ENCODE measurements at places on chromosomes 3 and 15.
A peak's percentile ranks its signal among the peaks of the same experiment; 100 is the strongest.

DNA sequence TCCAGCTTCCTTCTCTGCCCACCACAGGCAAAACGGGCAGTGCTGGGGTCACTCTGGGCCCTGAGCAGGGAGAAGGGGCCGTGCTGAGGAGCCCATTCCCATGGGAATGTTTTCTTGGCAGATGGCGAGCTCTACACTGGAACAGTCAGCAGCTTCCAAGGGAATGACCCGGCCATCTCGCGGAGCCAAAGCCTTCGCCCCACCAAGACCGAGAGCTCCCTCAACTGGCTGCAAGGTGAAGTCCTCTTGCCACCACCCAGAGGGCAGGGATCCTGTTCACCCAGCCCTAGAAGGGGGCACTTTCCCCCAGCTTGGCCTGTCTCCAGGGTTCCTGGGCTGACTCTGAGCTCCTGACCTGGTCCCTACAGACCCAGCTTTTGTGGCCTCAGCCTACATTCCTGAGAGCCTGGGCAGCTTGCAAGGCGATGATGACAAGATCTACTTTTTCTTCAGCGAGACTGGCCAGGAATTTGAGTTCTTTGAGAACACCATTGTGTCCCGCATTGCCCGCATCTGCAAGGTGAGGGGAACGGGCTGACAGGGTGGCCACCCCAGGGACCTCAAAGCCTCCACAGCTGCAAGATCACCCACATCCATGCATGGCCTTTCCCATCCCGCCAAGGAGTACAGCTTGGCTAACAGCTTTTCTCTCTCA, 12.4 kb downstream of the CIB1 start:
- DNase-seq = peak; percentile 24

DNA sequence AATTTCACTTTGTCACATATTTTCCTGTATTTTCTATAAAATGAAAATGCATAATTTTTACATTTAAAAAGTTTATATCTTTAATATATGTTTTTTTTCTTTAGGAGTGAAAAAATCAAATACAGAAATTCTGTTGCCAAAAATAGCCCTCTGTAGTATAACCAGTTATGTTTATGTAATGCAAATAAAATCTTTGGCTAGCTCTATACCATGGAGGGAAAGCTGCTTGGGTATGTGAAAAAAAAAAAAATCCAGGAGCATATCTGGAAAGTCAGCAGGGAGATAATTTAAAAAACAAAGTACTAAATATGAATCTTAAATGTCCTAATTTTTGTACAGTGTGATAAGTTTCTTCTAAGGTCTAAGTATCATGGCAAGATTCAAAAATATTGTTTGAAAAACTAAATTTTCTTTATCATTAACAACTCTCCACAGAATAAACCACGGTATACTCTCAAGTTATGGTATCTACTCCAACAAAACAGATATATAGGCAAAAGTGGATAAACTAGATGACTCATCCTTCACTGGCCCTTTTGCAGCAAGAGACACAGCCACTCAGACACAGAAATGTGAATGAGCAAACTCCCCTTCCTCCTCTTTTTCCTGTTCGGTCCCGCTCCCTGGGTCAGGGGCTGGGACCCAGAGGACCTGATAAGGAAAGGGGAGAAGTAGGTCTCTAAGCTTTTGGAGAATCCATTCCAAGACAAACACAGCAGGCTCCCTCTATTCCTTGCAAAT, 66.6 kb downstream of the PDZRN3 start:
- DNase-seq = no peak

DNA sequence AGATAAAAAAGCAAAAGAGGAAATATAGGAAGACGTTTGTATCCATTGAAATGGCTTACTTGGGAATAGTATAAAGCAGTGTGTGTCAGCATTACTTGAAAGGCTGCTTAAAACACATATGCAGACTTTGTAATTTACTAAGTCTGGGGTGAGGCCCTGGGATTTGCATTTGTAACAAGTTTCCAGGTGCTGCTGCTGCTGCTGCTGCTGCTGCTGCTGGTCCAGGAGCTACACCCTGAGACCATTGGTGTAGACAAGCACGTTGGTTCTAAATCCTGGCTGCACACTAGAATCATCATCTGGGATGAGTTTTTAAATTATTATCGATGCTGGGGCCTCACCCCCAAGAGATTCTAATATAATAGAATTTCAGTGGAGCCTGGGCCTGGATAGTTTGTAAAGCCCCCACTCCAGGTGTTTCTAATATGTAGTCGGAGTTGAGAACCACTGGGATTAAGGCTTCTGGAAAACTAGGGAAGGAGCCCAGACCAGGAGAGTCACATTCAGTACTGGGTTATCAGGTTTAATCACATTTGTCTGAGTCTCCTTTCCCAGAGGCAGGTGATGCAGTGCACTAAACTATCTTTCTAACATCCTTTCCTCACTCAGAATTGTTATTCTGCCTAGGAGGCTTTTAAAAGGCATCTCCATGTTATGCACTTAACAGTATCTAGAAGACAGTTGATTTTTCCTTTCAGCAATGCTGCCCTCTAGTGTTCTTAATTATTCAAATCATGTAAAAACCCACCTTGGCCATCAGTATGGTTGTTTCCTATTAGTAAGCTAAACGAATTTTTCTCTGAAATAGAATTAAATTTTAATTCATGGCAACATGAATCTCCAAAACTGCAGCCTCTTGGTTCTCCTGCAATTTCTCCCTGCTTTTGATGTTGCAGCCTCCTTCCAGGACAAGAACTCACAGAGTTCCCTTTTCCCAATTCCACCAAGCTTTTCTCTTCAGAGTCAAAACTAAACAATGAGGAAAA, 45.4 kb downstream of the SSR3 start:
- DNase-seq = no peak

GRCh38 chr3:31025541-31025940, 131.1 kb upstream of the GADL1 start:
- no peak for DNase-seq

- DNase-seq = no peak
These were observed 80.1 kb downstream of the SATB1 start for GRCh38 chr3:18345015-18345367.

DNA sequence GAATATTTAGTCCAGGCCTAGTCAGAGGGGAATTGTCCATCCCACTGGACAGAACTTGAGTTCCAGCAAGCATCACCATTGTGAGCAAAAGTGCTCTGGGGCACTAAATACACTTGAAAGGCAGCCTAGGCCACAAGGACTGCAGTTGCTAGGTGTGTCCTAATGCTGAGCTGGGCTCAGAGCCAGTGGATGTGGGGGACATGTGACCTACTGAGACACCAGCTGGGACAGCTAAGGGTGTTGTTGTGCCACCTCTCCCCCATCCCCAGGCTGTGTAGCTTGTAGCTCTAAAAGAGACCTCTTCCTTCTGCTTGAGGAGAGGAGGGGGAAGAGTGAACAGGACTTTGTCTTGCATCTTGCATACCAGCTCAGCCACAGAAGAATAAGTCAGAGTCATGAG, 120.9 kb downstream of the DTWD1 start:
- no peak for DNase-seq

DNA sequence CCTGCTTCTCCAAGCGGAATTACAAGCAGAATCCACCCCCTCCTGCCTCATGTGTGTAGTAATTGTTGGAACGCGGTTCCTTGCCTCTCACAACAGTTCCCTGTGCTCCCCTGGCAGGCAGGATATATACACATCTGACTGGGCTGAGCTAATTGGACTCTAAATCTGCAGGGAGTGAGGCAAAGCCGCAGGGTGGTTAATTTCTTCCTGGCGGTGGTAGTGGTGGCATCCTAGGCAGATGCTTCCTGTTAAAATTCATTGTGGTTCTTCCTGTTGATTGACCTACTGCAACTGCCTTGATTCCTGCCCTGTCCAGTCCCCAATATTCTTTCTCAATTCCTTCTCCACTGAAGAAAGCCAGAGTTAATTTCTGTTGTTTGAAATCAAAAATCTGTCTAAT, 202.9 kb upstream of the PROK2 start:
- DNase-seq = no peak

DNA sequence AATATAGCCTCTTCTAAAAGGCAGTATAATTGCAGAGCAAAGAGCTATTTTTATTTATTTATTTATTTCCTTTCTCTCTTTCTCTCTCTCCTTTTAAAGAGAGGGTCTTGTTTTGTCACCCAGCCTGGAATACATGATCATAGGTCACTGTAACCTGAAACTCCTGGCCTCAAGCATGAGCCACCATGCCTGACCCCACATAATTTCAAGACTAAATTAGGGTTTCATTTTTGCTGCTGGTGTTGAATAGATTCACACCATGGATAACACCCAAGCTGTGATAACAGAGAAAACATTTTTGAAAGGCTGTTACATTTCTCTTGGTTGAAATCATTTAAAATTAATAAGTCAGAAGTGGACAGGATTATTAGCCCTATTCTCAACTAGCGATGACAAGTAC, 131.6 kb downstream of the LEKR1 start:
- no peak for DNase-seq

GRCh38 chr3:174651951-174652350, 207.2 kb upstream of the NAALADL2 start:
- DNase-seq = no peak

GRCh38 chr3:99509224-99509623, 129.2 kb upstream of the COL8A1 start:
- DNase-seq = no peak

GRCh38 chr3:177257006-177257405, 59.7 kb upstream of the TBL1XR1 start:
- DNase-seq = no peak

DNA sequence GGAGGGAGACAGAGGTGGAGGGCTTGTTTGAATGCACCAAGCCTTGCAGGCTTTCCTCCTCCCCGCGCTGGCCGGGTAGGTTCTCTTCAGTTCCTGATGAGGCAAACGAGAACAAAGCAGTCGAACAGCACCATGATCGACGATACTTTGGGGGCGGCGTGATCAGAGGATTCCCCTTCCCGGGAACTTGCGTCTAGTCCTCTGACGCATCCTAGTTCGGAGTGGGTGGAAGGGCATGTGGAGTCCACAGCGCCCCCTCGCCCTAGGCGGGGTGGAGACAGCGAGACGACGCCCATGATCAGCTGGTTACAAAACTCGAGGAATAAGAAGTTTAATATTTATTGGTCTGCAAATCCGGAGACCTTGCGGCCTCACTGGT, 452 bp upstream of the SV2B start:
- no peak for DNase-seq

DNA sequence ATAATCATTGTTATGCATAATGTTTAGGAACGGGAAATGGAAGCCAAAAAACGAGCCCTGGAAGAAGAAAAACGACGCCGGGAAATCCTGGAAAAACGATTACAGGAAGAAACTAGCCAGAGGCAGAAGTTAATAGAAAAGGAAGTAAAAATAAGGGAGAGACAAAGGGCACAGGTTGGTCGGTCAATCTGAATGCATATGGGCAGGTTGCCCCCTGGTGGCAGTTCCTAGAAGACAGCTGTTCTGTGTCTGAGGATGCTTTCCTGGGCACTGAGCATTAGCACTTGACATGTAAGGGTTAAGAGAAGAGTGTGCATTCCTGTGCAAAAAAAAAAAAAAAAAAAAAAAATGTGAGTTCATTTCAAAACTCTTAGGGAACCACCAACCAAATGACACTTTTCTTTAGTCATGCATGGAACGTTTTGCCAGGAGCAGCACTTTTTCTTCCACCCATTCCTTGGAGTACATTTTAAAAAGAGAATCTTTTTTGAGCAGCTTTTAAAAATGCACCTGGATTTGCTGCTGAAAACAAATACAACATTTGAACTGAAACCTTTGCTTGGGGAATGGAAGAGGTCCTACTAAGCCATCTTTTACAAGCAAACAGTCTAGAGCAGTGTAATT, 11.1 kb upstream of the ABHD10 start:
- peak; percentile 74 for DNase-seq

- DNase-seq = no peak
These were observed 42.9 kb downstream of the TNFAIP8L3 start for GRCh38 chr15:51051776-51052175.

DNA sequence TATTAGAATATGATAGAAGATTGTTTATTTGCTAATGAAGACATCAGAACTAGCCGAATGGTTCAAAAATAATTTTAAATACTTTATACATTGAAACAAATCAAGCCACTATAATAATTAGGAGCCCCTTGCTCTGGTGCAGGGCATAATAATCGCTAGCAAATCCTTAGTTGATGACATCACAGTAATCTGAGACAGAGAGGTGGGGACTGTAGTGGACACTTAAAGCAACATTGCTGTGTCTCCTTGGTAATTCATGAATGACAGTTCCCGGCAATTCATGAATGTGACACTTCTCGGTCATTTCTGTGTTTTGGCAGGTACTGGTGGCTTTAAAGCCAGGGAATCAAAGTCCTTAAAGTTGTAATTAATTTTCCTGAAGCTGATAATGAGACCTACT, 114.3 kb downstream of the PPM1L start:
- DNase-seq = no peak

DNA sequence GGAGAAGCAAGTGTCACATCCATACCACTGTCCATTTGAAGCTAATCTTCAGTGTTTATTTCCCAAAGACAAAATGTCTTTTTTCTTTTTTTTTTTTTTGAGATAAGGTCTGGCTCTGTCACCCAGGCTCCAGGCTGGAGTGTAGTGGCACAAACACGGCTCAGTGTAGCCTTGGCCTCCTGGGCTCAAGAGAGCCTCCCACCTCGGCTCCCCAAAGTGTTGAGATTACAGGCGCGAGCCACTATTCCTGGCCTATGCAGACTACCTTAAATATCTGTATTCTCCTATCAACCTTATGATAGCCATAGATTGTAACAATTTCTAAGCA, 27.7 kb upstream of the VPS33B start:
- no peak for DNase-seq

DNA sequence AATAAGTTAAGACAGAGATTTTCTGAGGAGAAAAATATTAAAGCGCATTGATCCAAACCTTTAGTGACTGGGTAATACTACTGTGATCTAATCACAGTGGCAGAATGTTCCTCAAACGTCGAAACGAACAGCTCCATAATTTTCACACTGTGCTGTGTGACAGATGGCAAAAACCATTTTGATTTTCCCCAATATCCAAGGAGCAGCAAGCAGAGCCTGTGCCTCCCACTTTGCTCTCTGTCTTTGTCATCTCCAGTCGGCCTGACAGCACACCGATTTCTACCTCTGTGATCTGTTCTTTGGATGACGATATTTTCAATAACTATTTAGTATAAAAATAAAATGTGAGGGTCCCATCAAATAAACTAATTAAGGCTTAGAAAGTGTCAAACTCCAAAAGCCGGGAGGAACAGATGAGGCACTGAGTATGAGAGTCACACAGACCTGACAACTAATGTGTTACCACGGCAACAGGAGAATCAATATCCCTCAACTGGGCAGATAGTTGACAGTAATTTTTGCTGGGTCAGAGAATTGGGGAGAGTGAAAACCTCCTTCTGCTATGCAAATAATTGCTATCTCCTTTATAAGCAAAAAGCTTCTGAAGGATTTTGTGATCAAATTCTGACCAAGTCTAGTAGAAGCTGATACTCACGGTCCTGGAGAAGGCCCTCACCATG, 489.1 kb upstream of the CFAP20DC start:
- DNase-seq = no peak

DNA sequence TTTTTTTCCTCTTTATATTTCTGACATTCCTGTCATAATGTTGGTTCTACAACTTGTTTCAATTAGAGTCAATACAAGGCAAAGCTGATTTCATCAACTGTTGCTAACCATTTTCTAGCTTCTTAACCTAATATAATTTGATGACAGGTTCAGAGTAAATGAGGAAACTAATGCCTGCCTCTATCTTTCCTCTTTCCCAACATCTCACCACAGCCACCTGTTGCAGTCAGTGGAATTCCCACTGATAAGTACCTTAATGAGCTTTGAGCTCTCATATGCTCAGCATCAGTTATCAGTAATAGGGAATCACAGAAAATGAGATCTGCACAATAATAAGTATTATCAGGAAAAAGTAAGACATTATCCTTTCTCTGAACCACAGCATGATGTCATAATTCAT, 241.9 kb downstream of the MEIS2 start:
- no peak for DNase-seq
